ENCODE measurements at places on chromosomes 7 and 10.

DNA sequence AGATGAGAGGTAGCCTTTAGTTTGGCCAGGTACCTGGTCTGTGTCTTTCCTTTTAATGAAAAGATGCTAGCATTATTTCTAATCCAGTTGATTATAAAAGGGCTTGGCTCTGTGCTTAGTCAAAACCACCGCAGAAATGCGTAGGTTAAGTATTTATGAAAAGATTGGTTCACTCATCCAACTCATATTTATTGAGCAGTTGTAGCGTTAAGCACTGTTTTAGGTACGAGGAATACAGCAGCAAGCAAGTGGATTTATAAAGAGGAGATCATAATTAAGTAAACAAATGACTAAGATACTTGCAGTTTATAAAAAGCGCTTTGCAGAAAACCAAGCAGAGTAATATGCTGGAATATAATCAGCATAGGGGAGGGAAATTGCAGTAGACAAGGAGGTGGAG is 129.8 kb downstream of the PPP1R17 start:
- DNase-seq, result no peak

- DNase-seq, result no peak
Measured at GRCh38 chr7:146791344-146792285, 675.0 kb downstream of the CNTNAP2 start.

- DNase-seq, result no peak
Measured at GRCh38 chr10:24929056-24929544, 23.3 kb downstream of the PRTFDC1 start.

GRCh38 chr7:155341463-155341983 is 43.8 kb downstream of the INSIG1 start:
- no peak for DNase-seq

DNA sequence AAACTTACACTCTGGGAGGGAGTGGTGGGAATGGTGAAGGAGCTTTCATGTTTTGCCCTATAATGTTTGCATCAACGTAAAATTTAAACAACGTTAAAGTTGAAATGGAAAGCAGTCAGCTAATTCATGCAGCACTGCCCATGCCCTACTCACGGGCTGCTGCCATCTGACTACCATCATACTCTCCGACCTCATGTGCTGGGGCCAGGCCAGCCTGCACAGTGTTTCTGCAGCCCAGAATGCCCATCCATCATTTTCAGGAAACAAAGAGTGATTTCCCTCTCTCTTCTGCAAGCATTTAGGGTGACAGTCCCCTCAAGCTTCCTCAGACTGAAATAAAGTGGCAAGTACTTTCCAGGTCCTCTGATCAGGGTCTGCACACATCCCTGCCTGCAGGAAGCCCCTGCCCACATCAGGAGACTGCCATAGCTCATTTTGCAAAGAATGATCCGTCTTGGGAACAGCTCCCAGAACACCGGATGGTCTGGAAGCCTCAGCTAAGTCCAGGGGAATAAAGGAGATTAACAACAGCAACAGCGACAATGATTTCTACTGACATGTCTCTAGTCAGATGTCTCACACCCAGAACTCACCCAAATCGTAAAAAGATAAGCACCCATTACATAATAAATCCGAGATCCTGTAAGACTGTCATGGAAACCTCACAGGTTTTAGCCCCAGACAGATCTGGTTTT is 40.3 kb downstream of the ARHGAP22 start:
- DNase-seq, result no peak

- no peak for DNase-seq
Measured at GRCh38 chr10:117530791-117531190, 11.8 kb upstream of the EMX2 start.

GRCh38 chr7:154096-154799 is 38.1 kb upstream of the FAM20C start:
- no peak for DNase-seq

DNA sequence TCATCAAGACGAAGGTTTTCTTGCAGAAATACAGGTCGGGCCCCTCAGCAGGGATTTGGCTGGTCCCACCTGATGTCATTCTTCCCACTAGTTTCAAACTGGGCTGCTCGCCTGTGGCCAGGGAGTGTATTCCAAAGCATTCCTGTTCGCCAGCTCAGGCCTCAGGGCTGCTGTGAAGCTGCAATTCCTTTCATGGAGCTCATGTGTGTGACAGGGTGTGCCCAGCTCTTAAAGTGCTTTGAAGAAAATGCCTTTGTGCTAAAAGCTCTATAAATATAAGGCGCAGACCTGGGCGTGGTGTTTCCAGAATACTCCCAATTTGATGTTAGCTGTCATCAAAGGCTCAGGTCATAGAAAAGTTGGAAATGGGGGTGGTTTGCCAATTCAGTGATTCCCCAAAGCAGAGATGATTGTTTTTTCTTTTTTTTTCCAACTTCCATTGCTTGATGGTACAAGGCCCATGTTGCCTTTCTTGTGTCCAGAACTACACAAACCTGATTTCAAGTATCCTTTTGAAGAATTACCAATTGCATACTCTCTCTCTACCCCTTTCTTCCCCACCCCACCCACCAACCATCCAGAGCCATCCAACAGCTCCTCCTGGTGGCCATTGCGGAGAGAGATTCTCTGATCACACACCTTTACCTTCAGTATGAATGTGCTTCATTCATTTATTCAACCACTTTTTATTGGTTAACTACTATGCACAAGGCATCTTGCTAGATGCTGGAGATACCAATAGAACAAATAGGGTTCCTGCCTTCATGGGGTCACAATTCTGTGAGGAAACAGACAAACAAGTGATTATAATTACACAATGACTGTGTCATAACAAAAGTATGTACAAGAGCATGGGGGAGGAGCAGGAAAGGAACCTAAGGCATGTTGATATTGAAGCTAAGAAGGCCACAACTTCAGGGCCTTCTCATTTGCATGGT is 297.3 kb upstream of the LYZL1 start:
- no peak for DNase-seq

- DNase-seq, result no peak
Measured at GRCh38 chr10:133042061-133042460, 45.7 kb upstream of the ADGRA1 start.

- DNase-seq, result no peak
Measured at GRCh38 chr10:89744026-89744425, 42.6 kb downstream of the KIF20B start.

- DNase-seq, result no peak
Measured at GRCh38 chr10:130335336-130335735, 199.1 kb downstream of the GLRX3 start.

Measured in stimulated activated CD8-positive, alpha-beta memory T cell treated with anti-CD3 and anti-CD28 coated beads, Interleukin-7, amount 100 ng/mL, for 1 hour (primary cell).